ENCODE measurements at places on chromosomes 12 and 14. TPM values are rescaled to one million over a fixed set of nuclear protein-coding genes. Genes with fewer than 3 reads are reported as not detected.

KRT73 gene
- total RNA-seq, result not detected

IL26 gene
- total RNA-seq, result not detected

CLEC7A gene
- total RNA-seq, result not detected

FBRSL1 gene
- 2.9 TPM for total RNA-seq

PAH gene
- total RNA-seq, result not detected

CD163L1 gene
- total RNA-seq, result 2.1 TPM

DDN gene
- 0.16 TPM for total RNA-seq

MGP gene
- total RNA-seq, result not detected
